K562 (cell line): ENCODE measurements at places on chromosomes 4 and X. TPM values are rescaled to one million over a fixed set of nuclear protein-coding genes. Genes with fewer than 3 reads are reported as not detected.

Gene BBS12
- 3.0 and 3.1 TPM in 2 replicates for total RNA-seq

GRCh38 chr4:183610033-183610432 is 49.0 kb downstream of the RWDD4 start:
- no peak overlapping the region for H3K27ac ChIP-seq
- peaks cover 5% of the 10 kb centered on the region; the same call in 2 of the 3 replicates for H3K27me3 ChIP-seq
- DNase-seq, result peak; percentile 44
- H3K4me1 ChIP-seq, result no peaks in the 10 kb centered on the region
- no peaks in the 10 kb centered on the region for H3K36me3 ChIP-seq

Gene NUDT11
- total RNA-seq, result 0.09 and 0.11 TPM in 2 replicates

Gene TSC22D3
- 1.5 and 1.7 TPM in 2 replicates for total RNA-seq

DNA sequence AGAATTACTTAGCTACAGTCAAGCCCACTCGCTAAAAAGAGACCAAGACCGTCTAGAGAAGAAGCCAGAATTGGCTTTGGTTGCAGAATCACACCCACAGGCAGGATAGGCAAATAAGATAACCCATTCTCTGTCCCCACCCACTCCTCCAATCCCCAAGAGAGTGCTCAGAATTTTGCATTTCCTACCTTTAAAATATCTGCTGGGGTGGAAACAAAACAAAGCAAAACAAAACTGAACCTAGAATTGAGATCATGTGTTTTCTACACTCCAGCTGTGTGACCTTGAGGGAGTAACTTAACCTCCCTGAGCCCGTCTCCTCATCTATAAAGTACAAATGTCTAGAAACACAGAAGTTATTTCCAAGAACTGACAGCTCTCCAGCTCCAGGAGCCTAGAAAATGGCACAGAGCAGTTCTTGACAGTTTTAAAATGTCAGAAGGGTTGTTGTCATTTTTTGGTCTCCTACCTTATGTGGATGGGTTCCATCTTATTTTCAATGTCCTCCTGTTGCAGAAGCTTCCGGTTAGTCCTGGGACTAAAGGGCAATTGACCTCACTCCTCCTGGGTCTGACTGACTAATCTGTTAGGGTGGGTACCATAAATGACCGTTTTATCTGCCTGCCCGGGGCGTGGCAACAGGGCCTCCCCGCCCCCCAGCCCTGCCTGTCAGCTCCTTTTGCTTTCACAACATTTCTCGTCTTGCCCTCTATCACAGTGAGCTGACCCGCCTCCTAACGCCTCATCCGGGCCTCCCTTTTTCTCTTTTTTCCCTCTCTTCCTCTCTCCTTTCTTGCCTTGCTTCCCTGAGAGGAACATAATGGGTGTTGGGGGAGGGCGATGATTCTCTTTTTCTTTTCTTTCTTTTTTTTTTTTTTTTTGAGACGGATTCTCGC is 114.0 kb downstream of the RBM47 start:
- H3K36me3 ChIP-seq, result no peaks in the 10 kb centered on the region
- peak overlapping the region; percentile 34 for H3K4me3 ChIP-seq
- no peaks in the 10 kb centered on the region for H3K27me3 ChIP-seq

Gene TLR6
- 0.95 and 1.5 TPM in 2 replicates for total RNA-seq

DNA sequence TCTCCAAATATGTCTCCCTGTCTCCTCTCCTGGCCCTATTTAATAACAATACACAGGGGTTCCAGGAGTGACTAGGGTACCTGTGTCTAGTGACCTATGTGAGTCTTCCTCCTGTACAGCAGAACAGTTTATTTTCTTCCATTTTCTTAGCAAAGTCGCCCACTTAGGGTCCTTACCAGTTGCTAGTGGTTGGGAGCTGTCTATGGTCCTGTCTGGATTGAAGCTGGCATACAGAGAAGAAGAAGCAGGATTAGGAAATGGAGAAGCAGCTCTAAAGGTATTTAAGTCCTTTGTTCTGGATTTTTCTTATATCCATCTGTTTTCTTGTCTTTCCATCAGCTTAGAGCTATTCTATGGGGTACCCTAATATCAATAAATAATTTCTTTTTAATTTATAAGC is 587.1 kb upstream of the CPEB2 start:
- no peak overlapping the region for H3K27ac ChIP-seq
- no peaks in the 10 kb centered on the region for H3K27me3 ChIP-seq

- H3K4me1 ChIP-seq, result no peaks in the 10 kb centered on the region
- no peak overlapping the region for H3K27ac ChIP-seq
- H3K27me3 ChIP-seq, result no peaks in the 10 kb centered on the region
- DNase-seq, result no peak
- H3K4me3 ChIP-seq, result no peak overlapping the region
- no peaks in the 10 kb centered on the region for H3K36me3 ChIP-seq
Measured at GRCh38 chr4:35525192-35525978, 718.9 kb downstream of the ARAP2 start.

DNA sequence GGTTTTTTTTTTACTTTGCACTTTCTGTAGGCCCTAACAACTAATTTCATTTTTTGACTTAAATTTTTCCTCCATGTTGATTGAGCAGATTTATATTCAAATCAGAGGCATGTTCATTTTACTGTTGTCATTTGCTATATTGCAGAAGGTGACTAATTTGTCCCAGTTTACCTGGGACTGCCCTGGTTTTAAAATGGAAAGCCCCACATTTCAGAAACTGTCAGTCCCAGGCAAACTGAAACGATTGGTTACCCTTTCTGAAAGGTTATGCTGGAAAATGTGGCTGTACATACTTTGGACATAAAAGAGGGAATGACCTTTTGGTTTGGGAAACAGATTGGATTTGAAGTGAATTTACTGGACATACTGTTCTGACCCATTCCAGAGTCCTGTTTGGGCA is 160.0 kb downstream of the SPCS3 start:
- no peak for DNase-seq
- H3K4me1 ChIP-seq, result no peaks in the 10 kb centered on the region
- no peaks in the 10 kb centered on the region for H3K27me3 ChIP-seq
- H3K4me3 ChIP-seq, result no peak overlapping the region

Gene NCAPG
- 72.9 and 73.4 TPM in 2 replicates for total RNA-seq

DNA sequence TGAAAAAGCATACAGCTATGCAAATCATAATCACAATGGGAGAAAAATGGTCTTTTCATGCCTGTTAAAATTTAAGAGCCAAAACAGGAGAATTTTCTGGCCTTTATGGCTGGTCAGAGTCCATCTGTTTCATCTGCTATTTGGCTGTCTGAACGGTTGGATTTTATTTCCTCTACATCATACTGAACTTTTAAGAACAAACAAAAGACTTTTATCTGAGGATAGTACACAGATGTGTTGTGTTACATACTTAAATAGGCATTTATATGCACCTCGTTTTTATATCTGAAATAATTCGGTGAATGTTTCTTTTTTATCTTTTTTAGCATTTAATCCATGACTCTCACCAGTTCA is 18.0 kb upstream of the WWC2 start:
- H3K4me3 ChIP-seq, result no peak overlapping the region
- H3K36me3 ChIP-seq, result no peaks in the 10 kb centered on the region
- H3K27me3 ChIP-seq, result no peaks in the 10 kb centered on the region
- H3K27ac ChIP-seq, result no peak overlapping the region
- H3K4me1 ChIP-seq, result no peaks in the 10 kb centered on the region

DNA sequence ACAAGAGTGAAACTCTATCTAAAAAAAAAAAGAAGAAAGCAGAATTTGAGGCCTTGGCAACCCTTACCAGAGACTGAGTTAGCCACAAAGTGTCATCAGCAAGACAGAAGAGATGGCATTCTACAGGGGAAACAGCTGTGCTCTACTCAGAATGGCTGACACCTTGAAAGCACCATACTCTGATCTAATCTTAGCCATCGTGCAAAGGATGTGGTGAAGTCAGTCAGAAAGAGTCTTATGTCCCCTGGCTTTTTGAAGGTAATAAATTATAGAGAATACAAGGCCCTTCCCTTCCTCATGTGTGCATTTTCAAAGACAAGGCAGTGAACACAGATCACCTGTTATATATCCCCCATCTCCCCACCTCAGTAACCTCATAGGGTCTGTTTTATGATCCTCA is 13.2 kb downstream of the CLNK start:
- H3K4me1 ChIP-seq, result no peaks in the 10 kb centered on the region
- DNase-seq, result no peak
- no peaks in the 10 kb centered on the region for H3K27me3 ChIP-seq
- H3K4me3 ChIP-seq, result no peak overlapping the region

DNA sequence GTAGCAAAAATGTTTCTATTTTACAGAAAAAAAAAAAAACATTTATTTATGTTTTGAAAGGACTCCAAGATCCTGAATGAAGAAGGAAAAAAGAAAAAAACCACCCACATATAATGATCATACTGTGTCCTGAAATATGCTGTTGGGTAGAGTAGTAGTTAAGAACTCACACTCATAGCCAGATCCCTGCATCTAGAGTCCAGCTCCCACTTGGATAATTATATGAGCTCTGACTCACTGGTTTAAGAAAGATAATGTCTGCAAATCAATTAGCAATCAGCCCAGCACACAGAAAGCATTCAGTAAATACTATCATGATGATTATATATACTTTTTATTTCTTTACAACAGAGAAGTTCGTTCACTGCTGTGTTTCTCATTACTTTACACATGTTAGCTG is 46.7 kb upstream of the MXRA5 start:
- H3K4me3 ChIP-seq, result no peak overlapping the region
- no peaks in the 10 kb centered on the region for H3K4me1 ChIP-seq
- no peak overlapping the region for H3K27ac ChIP-seq

GRCh38 chr4:94165256-94165655 is 42.4 kb upstream of the SMARCAD1 start:
- no peak overlapping the region for H3K4me3 ChIP-seq
- no peak for DNase-seq
- H3K4me1 ChIP-seq, result no peaks in the 10 kb centered on the region
- no peak overlapping the region for H3K27ac ChIP-seq

DNA sequence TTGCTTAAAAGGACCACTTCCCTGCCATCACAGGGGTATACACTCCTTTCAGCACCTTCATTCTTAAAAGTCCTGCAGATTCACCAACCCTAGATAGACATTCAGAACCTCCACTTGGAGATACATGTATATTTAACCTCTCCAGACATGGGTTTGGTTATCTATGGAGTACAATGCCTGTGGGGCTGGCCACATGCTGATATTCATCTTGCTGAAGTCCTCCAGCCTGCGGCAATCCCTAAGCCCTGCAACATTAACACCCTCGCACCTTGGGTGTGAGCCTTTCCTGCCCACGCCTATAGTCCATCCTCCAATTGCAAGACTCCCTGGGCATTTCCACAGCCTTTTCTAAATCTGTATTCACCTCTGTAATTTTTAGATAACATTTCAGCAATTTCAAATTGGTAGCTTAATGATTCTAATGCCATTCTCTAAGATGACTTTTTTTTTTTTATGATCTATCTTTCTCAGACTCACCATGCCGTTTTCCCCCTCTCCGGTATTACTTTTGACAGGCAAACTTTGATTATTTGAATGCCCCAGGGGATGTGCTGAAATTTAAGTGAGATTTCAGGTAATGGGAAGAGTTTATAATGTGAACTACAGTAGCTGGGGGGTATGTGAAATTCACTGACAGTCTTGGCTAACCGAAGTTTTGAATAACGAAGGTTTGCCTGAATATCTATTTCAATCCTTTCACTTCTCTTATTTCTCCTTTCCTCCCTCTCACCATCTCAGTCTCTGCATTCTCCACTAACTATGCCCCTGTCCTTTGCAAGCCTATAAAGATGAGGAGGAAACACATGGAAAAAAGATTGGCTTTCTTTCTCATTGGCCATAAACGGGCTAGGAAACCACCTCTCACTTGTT is 24.1 kb downstream of the CCDC149 start:
- H3K4me1 ChIP-seq, result no peaks in the 10 kb centered on the region; the same call in 2 of the 3 replicates
- DNase-seq, result peak; percentile 60
- H3K36me3 ChIP-seq, result no peaks in the 10 kb centered on the region
- H3K27ac ChIP-seq, result no peak overlapping the region
- H3K27me3 ChIP-seq, result peaks cover 9% of the 10 kb centered on the region; the same call in 1 of the 2 replicates

GRCh38 chr4:148704291-148704690 is 262.1 kb upstream of the NR3C2 start:
- no peak overlapping the region for H3K27ac ChIP-seq
- no peaks in the 10 kb centered on the region for H3K36me3 ChIP-seq
- no peak for DNase-seq
- no peaks in the 10 kb centered on the region for H3K4me1 ChIP-seq
- no peak overlapping the region for H3K4me3 ChIP-seq
- H3K27me3 ChIP-seq, result no peaks in the 10 kb centered on the region

DNA sequence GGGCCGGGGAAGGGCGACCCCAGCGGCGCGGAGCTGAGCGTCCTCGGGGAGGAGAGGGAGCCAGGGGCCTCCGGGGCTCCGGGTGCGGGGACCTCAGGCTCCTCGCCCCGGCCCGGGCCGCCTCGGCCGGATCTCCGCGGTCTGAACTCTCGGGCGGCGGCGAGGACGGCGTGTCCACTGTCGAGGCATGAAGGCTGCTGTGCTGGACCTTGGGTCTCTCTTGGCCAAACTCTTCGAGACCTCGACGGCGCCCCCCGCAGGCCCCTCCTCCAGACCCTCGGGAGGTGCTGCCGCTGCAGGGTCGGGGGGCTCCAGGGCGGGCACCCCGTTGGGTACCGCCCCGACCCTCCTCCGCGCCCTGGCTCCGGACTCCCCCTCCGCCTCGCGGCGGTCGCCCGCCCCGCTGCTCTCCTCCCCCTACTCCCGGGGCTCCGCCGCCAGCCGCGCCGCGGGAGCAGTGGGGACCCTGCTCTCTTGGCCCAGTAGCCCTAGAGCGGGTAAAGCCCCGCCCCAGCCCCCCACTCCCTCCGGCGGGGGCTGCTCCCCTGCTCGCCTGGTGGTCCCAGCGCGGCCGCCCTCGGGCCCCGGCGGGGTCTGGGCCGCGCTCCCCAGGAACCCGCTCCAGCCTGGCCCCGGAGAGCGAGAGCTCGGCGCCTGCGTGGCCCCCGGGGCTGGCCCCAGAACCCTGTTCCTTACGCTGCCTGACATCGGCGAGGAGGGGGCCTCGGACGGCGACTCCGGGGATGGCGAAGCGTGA is 564 bp downstream of the FAM149A start:
- H3K4me3 ChIP-seq, result no peak overlapping the region
- H3K36me3 ChIP-seq, result no peaks in the 10 kb centered on the region
- no peak for DNase-seq

Gene TBCK
- total RNA-seq, result 23.8 and 23.9 TPM in 2 replicates

GRCh38 chr4:58809948-58810347 is 1699.8 kb upstream of the IGFBP7 start:
- H3K4me3 ChIP-seq, result no peak overlapping the region
- no peaks in the 10 kb centered on the region for H3K4me1 ChIP-seq
- no peak for DNase-seq
- H3K36me3 ChIP-seq, result no peaks in the 10 kb centered on the region
- H3K27ac ChIP-seq, result no peak overlapping the region

- no peak overlapping the region for H3K4me3 ChIP-seq
- no peaks in the 10 kb centered on the region for H3K27me3 ChIP-seq
- DNase-seq, result no peak
- no peak overlapping the region for H3K27ac ChIP-seq
Measured at GRCh38 chrX:64152857-64153256, 52.7 kb downstream of the AMER1 start.
